ENCODE measurements at places on chromosomes 2 and 18. TPM values are rescaled to one million over a fixed set of nuclear protein-coding genes. Genes with fewer than 3 reads are reported as not detected.

The UGT1A3 gene
- total RNA-seq = not detected

The TYW5 gene
- 9.0 TPM for total RNA-seq

The HAT1 gene
- 58.7 TPM for total RNA-seq

The COLEC12 gene
- total RNA-seq = not detected

The EGR4 gene
- not detected for total RNA-seq

The CAPN14 gene
- total RNA-seq = not detected

The SLC4A5 gene
- total RNA-seq = 0.40 TPM

The CCDC74B gene
- 8.6 TPM for total RNA-seq

The PUS10 gene
- 3.7 TPM for total RNA-seq

The ABCA12 gene
- total RNA-seq = not detected

The SULT1C2 gene
- total RNA-seq = not detected

The POTEJ gene
- total RNA-seq = not detected

The GALNT14 gene
- 12.7 TPM for total RNA-seq
